ENCODE measurements at places on chromosomes 3 and 15.

DNA sequence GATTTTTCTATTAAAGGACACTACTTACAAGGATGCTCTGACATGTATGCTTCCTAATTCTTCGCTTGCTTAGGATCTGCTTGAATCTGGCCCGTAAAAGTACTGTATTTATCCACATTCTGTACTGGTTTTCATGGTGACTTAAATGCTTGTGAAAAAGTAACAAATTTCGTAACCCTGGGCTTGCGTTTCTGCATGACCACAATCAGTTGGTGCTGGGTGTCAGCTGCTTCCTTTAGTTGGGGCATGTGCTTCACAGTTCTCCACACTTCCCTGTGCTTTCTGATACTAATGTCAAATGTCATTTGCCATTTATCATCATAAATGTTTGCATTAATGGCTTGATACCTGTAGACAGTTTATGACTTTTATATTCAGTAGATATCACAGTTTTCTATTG is 218.4 kb upstream of the MLF1 start:
- DNase-seq = no peak

GRCh38 chr15:92683511-92683834 is 27.9 kb upstream of the FAM174B start:
- no peak for DNase-seq

GRCh38 chr3:161264852-161265251 is 43.7 kb downstream of the NMD3 start:
- DNase-seq = no peak

DNA sequence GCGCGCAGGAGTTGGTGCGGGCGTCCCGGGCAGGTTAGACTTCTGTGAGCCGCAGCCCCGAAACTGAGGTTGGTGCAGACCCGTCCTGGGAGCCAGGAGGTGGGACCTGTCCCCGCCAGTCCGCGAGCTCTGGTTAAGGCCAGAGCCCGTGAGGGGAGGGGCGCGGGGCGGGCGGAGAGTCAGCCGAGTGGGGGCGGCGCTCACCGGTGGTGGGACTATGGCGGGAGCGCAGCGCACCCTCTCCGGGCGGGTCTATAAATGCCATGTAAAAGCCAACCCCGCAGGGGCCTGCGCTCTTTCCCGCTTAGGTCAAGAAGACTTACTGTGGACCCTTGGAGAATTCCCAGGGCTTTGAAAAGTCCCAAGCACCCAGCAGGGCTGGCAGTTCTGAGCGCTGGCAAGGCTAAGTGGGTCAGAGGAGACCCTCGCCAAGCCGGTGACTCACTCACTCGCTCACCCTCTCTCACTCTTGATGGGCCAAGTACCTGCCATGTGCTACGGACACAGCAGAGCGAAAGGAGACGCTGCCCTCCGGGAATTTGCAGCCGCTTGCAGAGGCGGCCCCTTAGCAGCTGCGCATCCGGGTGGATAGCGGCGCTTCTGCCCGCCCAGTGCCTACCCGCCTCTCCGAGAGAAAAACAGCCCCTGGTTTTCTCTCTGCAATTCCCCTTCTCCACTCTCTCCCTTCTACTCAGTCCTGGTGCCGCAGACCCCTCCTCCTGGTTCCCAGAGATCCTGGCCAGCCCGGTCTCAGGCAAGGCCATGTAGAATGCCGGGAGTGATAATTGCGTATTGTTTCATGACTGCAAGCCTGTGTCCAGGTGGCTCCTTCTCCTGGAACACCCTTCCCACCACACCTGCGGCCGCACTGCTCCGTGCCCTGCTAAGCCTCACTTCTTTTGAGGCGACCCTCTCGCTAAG is at the start of gene ALDH1L1:
Gene ALDH1L1 (minus strand): TSS at position 110 of the 921 bp plus-strand sequence. CDS start 19,607 bp downstream, outside the sequence.
- DNase-seq = no peak

GRCh38 chr15:90340345-90340744 is 11.7 kb upstream of the ZNF774 start:
- no peak for DNase-seq

GRCh38 chr15:48888836-48889235 is 10.9 kb downstream of the EID1 start:
- no peak for DNase-seq

GRCh38 chr3:160860346-160860745 is 104.3 kb downstream of the PPM1L start:
- no peak for DNase-seq

- no peak for DNase-seq
These were observed 89.3 kb downstream of the CCNL1 start for GRCh38 chr3:157070678-157070999.

DNA sequence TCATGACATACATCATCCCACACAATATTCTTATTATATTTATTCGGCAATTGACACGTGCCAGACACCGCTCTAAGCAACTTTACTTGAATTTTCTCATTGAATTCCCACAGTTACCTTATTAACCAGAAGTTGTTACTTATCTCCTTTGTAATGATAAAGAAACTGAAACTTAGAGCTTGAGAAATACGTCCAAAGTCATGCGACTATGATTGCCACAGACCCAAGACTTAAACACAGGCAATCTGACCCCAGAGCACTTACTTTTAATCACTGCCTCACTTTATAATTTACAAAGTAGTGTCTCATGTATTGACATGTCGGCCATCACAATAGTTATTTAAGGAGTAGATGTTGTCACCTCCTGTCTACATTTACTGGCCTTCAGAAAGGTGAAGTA is 64.7 kb downstream of the ATP13A4 start:
- DNase-seq = no peak

DNA sequence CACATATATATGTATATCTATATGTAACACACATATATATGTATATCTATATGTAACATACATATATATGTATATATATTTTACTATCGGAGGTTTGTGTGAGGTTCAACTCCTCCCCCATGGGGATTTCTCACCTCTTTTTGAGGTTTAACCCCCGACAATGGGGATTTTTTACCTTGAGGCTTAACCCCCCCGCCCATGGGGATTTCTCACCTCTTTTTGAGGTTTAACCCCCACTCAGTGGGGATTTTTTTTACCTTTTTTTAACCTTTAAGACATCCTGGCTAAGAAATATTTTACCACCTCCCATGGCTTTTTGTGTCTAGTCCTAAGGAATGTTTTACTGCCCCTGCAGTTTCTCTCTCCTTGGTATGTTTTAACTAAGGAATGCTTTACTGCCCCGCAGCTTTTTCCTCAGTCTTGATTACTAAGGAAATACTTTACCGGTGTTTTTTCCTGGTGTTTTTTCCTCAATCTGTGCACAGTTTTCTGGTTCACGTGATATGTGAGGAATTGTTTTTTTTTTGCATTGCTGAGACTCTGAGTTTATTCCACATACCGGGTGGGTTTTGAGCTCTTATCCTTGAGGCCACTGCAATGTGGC is 185.2 kb downstream of the KLF13 start:
- DNase-seq = no peak

GRCh38 chr15:62497356-62497755 is 332.3 kb upstream of the C2CD4B start:
- DNase-seq = no peak

GRCh38 chr15:25545017-25545416 is 106.2 kb upstream of the UBE3A start:
- DNase-seq = no peak

GRCh38 chr3:169146179-169146665 is 517.3 kb downstream of the MECOM start:
- DNase-seq = no peak

DNA sequence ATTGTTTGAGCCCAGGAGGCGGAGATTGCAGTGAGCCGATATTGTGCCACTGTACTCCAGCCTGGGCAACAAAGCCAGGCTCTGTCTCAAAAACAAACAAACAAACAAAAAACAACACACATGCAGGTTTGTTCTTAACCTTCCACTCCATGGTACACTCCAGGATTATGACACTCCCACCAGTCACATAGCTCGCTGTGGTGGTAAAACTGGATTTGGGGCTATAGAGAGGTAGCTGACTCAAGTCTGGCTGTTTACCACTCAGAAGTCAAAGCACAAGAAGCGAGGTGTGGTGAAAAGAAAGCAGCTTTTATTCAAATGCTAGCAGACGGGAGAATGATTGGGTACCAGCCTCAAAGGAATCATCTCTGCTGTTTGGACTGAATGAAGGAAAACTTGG is 49.0 kb upstream of the SIAH2 start:
- DNase-seq = no peak

GRCh38 chr3:7385635-7386034 is 524.7 kb downstream of the GRM7 start:
- DNase-seq = no peak

GRCh38 chr3:24496529-24497482 is 2.2 kb upstream of the THRB start:
- no peak for DNase-seq

GRCh38 chr15:63233667-63234423 is 43.6 kb upstream of the APH1B start:
- no peak for DNase-seq

DNA sequence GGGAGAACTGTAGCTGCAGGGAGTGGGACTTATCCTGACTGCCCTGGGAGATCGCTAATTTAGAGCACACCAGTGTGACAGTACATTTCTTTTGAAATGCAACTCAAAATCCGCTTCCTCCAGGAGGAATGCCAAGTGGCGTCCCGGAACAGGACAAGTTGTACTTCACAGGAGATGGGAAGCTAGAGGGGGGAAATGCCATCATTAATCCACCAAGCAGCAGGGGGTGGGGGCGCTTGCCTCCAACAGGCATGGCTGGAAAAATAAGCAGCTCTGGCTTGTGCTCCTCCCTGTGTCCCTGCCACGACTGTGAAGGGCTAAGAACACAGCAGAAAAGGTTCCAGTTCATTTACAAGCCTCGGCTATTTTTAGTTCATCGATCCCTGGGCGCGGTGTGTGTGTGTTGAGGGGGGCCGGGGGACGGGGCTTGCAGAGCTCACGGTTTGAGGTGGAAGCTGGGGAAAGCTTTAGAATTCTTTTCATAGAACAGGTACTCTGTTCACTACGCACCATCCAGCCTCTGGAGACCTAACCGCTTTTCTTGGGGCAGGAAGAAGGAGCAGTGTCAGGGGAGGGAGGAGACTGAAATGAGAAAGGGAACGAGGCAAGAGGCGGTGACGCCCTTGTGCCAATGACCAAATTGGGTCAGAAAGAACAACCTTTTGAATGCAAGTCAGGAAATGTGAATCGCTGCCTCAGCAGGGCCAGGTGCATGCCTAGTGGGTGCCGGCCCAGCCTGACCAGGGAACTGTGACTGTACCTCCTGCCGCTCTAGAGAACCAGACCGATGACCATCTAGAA is 51.8 kb upstream of the DGKG start:
- no peak for DNase-seq

DNA sequence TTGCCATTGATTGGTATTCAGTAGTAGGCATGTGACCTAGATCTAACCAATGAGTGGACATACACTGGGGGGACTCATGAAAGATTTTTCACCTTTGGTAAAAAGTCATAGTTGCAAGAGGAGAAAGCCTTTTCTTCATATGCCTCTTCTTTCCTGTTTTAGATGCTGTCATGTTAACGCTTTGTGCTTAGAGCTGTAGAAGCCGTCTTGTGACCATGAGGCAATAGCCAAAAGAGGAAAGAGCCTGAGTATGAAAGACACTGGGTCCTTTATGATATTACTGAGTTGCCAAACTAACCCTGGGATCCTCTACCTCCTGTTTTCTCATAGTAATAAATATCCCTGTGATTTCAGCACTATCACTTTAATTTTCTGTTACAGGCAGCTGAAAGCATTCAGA is 396.0 kb downstream of the FHIT start:
- no peak for DNase-seq

- no peak for DNase-seq
These were observed 183.7 kb upstream of the NAALADL2 start for GRCh38 chr3:174675406-174675805.

DNA sequence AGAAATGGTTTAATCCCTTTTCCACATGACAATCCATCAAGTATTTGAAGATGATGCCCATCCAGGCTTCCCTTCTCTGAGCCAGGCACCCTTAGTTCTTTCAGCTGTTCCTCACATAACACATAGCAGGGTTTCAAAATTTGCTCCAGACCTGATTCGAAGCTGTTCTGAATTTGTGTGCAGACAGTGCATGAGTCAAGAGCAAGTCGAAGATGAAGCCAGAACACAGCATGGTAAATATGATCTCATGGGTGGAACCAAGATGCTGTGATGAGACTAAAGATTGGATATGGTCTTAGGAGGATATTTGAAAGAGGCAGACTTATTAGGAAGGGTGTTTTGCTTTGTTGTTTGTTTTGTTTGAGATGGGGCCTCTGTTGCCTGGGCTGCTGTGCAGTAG is 32.6 kb upstream of the PDE8A start:
- no peak for DNase-seq

GRCh38 chr15:37094915-37095711 is 5.2 kb downstream of the MEIS2 start:
- no peak for DNase-seq

GRCh38 chr3:134598763-134599545 is 51.9 kb downstream of the KY start:
- no peak for DNase-seq

DNA sequence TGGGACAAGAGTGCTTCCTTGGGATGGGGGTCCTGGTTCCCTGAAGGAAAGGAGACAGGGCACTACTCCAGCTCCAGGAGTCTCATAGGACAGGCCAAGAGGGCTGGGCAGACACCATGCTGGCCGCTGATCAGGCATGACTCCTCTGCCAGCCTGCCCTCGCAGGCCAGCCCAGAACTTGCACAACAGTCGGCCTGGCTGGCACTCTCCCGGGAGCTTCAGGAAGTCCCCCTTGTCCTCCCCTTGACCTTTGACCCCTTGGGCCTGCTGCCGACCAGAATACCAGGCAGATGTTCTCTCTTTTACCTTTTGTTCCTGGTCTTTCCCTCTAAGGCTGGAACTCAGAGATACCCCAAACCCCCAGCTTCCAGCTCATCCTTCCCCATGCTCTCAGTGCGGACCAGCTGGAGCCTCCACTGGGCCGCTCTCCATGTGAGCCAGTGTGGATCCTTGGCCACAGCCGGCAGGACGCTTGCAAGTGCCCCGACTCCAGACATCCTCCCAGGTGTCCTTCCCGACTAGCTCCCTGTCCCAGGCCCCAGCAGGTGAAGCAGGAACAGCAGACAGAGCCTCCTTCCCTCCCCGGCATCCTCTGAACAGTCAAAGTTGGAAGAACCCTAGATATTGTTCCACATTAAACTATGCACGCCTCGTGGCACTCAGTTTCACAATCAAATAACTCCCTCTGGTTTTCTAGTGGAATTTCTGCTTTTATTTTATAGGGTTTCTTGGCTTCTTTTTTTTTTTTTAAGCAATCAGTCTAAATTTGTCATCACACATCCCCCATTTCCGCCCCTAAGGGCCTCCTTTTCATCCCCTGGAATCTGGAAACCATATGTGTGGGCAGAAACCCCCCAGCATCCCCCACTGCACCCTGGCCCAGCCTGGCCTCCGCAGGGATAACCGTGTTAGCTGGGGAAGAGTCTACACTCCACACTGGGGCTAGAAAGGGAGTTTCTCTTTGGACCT is 15.7 kb downstream of the VPS18 start:
- no peak for DNase-seq

GRCh38 chr3:10555263-10555662 is 49.9 kb upstream of the ATP2B2 start:
- no peak for DNase-seq

- DNase-seq = no peak
These were observed 37.7 kb upstream of the RAB6B start for GRCh38 chr3:133933097-133934024.

All from stimulated activated CD8-positive, alpha-beta memory T cell treated with anti-CD3 and anti-CD28 coated beads, Interleukin-7, amount 100 ng/mL, for 1 hour (primary cell).